ENCODE measurements at places on chromosomes 11 and 22.

GRCh38 chr11:10973416-10973815 lies 115.6 kb upstream of the ZBED5 start:
- no peak for DNase-seq

DNA sequence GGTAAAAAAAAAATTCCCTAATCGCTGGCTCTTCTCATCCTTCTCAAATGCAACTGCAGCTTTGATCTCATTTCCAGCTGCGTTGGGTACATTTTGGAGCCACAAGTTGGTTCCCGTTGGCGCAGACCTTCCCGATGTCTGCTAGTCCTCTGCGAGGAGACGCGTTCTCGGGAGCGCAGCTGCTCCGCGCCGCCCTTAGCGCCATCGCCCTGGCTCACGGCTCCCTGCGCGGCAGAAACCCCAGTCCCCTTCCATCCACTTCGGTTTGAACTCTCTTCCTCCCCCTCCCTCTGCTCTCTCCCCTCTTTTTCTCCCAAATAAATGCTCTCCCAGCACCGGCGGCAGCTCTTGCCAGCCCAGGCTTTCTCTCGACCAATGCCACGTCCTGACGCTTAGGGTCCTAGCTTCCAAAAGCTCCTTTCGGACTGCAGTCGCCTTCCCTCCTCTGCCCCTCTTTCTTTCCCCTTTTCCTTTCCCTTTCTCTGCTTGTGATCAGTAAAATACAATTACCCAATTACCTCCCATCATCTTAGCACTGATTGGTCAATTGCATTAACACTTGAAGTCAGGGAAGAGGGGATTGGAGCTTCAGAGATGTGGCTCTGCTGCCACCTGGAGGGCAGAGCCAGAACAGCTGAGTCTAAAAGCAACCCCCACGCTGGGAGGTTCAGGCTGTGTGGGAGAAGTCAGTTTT lies 1165.7 kb downstream of the LRRC4C start:
- peak; percentile 84 for DNase-seq

DNA sequence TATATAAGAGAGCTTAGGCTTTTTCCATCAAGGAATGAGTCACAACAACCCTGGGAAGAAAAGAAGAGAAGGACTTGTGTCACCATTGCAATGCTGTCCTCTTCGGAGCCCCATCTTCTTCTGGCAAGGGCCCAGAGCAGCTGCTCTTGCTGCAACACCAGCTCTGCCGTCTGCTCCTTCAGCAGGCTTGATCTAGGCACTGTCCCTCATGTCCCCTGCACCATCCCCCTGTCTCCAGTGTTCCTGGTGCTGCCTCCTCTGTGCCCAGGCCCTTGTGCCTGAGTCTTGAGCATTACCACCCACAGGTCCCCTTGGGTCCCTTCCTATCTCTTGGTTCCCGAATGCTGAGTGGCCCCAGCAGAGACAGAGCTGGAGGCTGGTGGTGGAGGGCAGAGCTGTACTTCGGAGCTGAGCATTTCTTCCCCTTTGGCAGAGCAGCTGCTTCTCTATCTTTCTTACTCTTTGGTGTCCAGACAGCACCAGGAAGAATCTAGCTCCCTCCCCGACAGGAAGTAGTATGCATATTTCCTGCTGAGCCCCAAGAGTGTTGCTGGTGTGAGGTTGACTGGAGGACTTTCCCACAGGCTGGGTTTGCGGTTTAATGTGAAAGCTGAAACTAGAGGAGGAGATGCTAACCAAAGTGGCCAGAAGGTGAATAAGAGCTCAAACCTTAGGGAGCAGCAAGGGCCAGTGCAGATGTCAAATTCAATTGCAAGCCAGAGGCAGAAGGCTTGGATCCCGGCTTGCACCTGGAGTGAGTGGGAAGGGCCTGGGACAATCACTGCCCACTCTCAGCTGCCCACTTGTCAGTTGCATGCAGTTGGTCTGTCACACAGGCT lies 27.8 kb downstream of the WEE1 start:
- DNase-seq = peak; percentile 84

DNA sequence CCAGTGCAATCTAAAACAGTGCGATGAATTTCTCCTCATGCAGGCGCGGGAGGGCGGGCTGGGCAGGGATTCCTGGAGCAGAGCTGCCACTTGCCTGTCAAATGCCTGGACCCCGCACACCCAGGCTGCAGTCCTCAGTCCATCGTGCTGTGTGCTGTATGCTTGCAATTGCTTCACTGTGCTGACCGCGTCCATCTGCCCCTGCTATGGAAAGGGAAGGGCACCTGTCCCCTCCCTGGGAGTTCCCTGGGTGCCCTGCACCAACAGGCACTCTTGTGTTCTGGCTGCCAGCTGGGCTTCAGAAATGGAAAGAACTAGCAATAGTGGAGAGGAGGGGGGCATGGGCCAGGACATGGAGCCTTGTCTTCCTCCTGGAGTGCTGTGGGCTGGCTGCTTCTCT lies 185.4 kb upstream of the B3GAT1 start:
- no peak for DNase-seq

DNA sequence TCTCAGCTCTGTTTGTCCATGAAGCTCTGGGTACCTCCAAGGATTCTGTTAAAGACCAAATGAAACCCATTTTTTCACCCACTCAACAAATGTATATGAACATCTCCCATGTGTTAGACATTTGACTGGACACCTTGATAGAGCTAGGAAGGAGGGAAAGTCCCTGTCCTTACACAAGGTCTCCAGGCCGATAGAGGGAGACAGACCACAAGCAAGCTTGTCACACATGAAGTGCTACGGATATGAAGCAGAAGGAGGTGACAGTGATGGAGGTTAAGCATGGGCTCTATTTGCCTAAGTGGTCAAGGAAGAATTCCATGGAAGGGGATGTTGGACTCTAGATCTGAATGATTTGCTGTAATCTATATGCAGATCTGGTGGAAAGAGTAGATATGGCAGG lies 138.5 kb downstream of the MYO18B start:
- DNase-seq = no peak

GRCh38 chr11:66311470-66311964 lies 5.3 kb downstream of the CD248 start:
- DNase-seq = no peak

DNA sequence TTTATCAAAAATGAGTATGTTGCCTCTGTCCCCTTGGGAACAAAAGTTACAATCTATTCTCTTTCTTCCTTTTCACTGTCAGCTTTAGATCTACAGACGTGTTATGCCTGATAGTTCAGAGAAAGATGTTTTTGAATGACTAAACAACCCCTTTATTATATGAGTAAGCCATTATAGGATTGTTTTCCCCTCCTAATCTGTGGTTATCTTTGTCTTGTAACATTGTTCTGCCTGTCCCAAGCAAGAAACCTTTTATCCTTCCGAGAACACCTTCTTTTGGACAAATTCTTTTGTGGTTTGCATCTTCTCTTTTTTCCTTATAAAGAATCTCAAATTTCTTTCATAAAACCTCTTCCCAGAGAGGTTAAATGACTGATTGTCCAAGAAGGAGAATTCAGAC lies 208.4 kb downstream of the DDX10 start:
- DNase-seq = no peak

GRCh38 chr11:32890843-32891656 lies 1.6 kb upstream of the QSER1 start:
- DNase-seq = no peak

DNA sequence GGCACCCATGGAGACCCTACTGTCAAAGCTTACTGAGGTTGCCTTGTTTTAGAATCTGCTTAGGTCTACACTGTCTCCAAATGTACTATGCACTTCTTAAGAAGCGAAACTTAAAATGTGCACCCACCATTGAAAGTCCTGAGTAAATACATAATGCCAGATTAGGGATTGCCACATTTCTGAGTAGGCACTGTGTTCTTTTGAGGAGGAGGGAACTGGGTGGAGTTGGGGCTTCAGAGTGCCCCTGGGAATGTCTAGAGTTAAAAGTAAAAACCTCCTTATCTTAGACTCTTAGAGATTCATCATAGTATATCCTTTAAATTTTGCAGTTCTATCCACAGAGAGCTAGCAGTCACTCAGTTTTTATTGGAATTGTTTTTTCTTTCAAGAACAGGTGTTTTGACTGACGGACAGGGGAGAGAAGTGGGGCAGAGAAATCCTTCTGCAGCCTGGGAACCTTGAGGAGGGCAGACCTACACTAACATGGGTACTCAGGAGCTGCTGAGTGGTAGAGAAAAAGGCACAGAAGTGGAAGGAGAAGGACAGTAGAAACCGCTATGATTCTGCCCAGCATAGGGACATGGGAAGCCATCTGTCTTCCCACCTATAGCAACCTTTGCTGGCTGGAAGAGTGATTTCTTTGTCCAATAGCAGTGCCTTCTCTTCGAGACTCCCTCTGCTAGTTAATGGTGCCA lies 33.4 kb upstream of the MICAL2 start:
- no peak for DNase-seq

GRCh38 chr11:67452141-67452952 lies at the start of gene GPR152:
TSS of gene GPR152 (minus strand) at chr11:67452729. CDS start at chr11:67452724, 5 bp downstream.
- DNase-seq = no peak

- no peak for DNase-seq
Measured at GRCh38 chr22:42208362-42208761, 62.1 kb downstream of the TCF20 start.

- DNase-seq = no peak
Measured at GRCh38 chr11:74427384-74427886, 29.2 kb upstream of the PGM2L1 start.

GRCh38 chr11:44335052-44335760 lies 25.3 kb upstream of the ALX4 start:
- DNase-seq = no peak

DNA sequence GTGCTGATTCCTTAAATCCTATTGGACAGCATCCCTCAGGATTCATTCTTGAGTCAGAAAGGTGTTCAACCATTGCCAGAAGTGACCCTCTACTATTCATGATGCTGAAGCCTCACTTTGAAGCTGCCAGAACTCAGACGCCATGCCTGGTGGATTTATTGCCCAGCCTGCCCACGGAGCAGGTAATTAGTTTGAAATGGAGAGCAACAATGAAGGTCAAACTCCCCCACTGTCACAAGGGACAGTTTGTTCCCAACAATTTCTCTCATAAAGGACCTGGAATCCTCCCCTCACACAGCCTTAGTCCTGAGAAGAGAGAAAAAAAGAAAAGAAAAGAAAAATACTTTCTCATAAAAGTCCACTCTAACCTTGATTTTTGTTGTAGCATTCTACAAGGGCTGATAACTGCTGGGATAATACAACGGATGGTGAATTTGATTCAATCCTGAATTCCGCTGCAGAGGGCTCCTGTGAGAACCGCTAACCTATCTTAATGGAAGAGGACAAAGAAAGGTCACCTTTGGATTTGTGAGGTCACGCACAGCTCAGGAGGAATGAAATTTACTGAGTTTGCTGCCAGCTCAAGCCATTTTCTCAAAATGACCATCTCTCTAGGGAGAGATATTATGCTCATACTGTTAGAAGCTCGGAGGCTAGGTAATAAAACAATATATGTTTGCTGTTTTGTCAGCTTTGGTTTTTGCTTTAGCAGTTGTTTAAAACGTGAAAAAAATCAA lies 161.6 kb upstream of the SYN3 start:
- no peak for DNase-seq

DNA sequence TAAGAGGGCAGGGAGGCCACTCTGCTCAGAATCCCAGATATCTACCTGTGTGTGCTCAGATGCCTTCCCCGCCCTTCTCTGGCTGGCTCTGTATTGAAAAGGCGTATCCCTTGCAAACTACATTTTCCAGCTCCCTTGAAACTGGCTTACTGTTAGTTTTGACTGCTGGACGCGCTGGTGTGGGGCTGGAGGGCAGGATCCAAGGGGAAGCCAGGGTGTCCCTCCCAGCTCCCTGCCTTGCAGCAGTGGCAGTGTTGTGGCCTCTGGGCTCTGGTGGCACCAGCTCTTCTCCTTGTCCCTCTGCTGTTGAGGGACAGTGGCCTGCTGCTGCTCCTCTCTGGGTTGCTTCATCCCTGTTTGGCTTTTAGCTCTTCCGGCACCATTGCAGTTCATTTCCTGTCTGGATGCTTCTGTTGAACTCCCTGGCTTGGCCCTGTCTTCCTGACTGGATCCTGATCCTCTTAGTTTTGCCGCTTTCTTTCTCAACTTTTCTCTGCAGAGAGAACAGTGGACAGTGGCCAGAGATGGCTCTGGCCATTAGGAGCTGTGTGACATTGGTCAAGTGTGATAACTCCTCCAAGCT lies 107.1 kb upstream of the PARVA start:
- no peak for DNase-seq

DNA sequence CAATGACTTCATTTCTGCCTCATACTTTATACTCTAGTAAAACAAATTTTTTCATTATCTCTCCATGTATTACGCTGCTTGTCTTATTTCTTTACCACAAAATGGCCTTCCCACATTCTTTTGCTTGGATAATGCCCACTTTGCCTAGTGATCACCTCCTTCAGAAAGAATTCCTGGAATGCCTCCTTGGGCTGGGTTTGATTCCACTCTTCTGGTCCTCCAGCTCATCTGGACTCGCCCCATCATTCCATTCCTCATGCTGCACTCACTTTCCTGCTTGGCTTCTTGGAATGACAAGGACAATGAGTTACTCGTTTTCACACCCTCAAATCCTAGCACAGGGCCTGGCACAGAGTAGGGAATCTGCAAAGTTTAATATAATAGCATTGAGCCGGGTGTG lies 475.1 kb upstream of the LARGE1 start:
- no peak for DNase-seq

DNA sequence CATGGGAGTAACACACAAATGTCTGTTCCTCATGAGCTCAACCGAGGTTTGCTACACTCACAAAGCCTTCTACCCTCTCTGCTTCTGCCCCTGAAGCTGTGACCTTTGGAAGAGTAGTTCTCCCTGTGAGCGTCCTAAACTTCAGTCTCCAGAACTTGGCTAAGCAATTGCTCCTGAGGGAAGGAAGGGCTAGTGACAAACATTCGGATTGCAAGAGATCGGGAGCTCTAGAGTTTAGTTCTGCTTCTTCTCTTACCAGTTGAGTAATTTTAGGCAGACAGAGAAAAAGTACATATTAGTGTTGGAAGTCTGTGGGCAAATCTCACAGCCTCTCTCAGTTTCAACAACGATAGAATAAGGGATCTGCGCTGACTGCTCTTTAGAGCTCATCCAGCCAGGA lies 27.3 kb upstream of the ELF5 start:
- no peak for DNase-seq

DNA sequence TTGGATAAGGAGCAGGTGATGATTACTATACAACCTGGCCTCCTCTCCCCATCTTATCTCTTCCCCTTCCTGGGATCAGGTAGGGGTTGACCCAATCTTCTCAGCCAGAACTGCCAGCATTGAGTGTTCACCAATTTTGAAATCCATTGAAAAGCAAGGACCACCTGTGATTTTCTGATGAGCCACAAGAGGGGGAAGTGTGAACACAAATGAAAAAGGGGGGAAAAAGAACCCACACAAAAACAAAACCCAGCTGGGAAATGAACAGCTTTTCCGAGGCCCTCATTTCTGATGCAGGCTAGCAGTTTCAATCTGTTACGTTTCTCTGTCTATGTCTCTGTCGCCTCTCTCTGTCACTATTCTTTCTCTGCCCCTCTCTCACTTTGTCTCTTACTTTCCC lies 161.9 kb downstream of the INSC start:
- DNase-seq = peak; percentile 6

DNA sequence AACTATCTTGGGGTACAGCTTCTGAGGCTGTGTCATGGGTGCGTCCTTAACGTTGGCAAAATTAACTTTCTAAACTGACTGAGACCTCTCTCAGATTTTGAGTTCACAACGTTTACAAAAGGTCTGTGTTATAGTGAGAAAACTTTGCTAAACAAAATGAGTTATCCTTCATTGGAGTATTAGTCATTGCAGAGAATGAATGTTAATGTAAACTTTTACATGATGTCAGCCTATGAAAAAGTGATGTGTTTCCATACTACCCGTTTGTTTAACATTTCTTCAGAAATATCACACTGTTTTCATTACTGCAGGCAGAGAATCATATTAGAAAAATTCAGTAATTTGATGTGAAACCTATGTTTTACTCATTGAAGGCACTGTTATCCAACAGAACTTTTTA lies 32.1 kb downstream of the HSD17B12 start:
- DNase-seq = no peak

- DNase-seq = no peak
Measured at GRCh38 chr22:27642104-27642800, 159.3 kb downstream of the MN1 start.

Data from hematopoietic multipotent progenitor cell treated with erythropoietin and hydrocortisone succinate and interleukin-3 and kit ligand, for 6 days (in vitro differentiated cells).